Pulmonary artery endothelial cell (primary cell): ENCODE measurements at places on chromosomes 7 and 10.
A peak's percentile ranks its signal among the peaks of the same experiment; 100 is the strongest.

DNA sequence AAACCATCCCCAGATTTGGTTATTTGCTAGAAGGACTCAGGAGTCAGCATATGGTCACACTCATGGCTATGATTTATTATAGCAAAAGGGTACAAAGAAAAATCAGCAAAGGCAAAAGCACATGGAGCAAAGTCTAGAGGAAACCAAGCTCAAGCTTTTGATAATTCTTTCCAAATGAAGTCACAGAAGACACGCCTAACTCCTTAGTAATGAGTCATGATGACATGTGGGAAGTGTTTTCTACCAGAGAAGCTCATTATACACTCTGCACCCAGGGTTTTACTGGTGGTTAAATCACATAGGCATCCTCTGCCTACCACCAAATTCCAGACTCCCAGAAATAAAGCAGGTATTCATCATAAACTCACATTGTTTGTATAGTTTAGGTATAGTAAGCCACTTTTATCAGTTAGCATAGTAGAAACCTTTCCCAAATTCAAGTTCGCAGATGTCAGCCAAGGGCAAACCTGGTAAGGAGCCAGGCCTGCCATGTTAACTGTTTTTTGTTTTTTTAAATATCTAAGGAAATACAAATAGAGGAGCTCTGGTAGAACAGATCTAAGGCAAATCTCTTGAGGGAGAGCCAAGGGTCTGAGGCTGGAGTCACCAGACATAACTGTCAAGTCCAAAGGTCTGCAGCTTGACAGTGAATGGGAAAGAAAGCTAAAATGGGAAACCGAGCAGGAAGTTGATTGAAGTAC, 15.4 kb upstream of the HIBADH start:
- DNase-seq, result peak; percentile 71

DNA sequence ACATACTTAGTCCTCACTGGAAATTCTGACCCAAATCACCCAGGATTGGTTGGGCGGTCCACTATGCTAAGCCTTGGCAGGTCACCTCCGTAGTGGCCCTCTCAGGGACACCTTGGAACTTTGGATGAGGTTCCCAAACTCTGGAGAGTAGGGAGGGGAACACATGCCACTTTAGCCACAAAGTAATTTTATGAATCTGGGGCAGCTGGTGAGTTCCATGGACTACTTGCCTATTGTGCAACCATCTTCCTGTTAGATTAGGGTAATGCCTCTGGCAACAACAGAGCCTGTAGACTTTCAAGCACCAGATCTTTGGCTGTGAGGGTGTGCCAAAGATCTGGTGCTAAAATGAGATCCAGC, 77.7 kb downstream of the ITGB8 start:
- DNase-seq, result no peak

DNA sequence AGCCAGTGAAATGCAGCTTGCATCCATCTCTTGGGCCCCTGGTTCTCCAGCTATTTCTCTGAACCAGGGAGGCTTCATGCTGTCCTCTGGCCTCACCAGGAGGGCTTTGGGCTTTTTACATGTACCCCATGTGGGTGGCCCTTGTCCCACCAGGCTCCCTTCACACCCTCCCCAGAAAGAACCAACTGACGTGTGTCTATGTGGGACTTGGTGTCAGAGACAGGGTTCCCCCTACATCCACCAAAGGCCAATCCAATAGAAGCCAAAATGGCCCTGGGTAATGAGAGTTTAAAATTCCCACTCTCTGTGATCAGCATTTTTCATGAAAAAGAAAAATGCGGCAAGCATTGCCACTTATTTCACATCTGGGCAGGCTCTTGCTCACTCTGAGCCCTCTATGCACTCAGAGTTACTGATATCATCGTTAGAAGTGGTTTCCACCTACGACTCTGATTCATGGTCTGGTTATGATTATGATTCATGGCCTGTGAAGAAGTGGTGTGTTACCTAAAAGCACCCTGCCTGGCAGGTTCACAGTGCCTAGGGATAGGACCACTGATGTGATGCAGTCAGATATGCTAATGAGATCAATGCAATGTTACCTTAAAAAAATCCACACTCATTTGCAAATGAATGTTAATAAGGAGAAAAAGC, 133.5 kb downstream of the BUB3 start:
- no peak for DNase-seq

GRCh38 chr7:2405601-2406345, 2.4 kb downstream of the CHST12 start:
- no peak for DNase-seq

- DNase-seq, result no peak
Measured at GRCh38 chr10:48525113-48525512, 79.8 kb downstream of the ARHGAP22 start.

- DNase-seq, result no peak
Measured at GRCh38 chr10:89025453-89025852, 34.9 kb downstream of the FAS start.

- no peak for DNase-seq
Measured at GRCh38 chr10:61039868-61040267, 95.9 kb upstream of the RHOBTB1 start.

DNA sequence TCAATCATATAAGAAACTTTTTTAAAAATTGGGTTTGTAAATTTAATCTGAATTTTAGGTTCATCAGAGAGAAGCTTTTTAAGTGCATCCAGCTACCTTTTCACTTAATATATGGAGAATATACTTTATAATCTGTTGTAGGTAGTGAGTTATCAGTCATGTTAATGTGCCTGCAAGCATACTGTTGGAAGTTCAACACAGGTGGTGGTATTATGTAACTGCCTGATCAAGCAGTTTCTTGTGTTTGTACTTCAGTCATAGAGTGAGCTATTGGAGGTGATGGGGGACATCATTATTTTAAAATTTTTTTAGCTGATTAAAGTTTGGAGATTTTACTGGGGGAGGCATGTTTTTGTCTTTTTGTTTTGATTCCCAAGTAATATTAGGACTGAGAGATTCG, 2.5 kb downstream of the TNKS2 start:
- DNase-seq, result no peak

- DNase-seq, result no peak
Measured at GRCh38 chr7:46264646-46265045, 343.6 kb upstream of the IGFBP3 start.

DNA sequence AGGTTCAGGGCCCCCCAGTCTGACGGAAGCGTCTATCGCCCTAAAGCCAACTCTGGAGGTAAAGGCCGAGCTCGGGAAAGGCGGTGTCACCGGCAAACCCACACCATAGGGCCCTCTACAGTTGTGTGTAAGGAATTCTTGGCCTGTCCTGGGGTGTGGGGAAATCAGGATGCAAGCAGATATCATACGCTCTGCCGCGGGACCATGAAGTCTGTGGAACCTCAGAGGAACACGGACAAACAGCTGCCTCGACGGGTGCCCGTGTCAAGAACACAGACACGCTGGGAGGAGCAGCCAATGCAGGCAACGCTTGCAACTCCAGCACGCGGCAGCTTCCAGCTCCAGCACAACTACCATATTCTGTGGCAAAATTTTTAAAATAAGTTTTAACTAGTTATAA, 157.9 kb downstream of the DIP2C start:
- DNase-seq, result no peak

DNA sequence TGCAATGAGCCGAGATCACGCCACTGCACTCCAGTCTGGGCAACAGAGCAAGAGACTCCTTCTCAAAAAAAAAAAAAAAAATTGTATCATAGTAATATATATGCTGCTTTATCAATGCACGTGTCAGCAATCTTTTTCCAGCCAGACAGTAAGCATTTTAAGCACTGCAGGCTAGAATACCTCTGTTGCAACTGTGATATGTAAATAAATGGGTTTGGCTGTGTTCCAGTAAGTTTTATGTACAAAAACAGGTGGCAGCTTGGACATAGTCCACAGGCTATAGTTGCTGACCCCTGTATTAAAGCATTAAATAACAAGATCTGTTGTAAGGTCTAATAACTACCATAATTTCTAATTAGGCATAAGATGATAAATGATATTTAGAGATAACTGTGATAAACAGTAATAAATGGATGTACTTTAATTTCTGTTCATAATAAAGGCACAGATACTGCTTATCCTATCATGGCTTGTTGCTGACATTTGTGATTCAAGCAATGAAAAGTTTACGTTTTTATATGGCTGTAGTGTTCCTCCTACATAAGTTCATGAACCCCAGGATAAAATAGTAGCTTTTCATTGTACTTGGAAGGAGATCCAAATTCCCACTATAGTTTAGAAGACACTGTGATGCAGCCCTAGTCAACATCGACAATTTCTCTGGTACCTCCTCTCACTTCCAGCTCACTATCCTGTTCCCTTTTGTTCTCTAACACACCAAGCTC, 161.4 kb downstream of the ELMO1 start:
- no peak for DNase-seq

DNA sequence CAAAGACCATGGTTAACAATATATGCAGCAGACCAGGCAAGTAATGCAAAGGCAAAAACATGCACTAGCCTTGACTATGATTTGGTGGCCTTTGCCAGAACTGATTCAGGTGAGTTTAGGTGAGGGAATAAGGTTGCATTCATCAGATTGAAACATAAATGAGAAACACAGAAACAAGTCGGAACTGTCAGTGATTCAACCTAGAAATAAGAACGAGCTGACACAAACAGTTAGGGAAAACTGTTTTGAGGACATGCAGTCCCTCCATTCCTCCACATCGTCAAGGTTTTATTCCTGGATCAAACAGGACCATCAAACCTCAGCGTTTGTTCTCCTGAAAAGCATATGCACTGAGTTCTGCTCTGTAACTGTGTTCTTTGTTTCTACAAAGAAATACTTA, 1.8 kb downstream of the ZNF248 start:
- no peak for DNase-seq

DNA sequence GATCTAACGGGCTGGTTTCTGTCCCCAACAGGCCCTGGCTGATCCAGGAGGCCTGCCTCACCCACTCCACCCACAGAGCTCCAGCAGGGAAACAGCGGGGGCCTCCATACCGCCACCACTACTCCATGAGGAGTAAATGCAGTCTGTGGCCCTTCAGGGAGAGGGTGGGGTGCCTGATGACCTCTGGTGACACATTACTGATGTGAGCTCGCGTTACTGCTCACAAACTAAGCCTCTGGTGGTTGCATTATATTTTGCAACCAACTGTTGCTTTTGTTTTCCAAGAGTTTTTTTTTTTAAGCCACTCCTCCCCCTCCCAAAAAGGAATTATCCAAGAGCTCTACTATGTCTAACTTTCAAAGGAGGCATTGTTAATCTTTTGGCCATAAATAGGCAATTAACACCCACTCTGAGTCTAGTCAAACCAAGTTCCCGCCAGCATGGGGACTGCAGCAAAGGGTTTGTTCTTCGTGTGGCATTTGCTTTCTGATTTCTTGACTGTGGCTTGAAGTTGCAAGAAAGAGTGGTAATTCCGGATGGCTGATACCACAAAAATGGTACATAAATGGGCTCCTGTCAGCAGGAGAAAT, 72.6 kb downstream of the FAM53B start:
- DNase-seq, result no peak

- no peak for DNase-seq
Measured at GRCh38 chr10:48684463-48684791, 246 bp upstream of the WDFY4 start.

- DNase-seq, result no peak
Measured at GRCh38 chr7:77327932-77328628, 88.1 kb downstream of the GSAP start.

GRCh38 chr10:99843310-99843709, 60.9 kb downstream of the ABCC2 start:
- no peak for DNase-seq

DNA sequence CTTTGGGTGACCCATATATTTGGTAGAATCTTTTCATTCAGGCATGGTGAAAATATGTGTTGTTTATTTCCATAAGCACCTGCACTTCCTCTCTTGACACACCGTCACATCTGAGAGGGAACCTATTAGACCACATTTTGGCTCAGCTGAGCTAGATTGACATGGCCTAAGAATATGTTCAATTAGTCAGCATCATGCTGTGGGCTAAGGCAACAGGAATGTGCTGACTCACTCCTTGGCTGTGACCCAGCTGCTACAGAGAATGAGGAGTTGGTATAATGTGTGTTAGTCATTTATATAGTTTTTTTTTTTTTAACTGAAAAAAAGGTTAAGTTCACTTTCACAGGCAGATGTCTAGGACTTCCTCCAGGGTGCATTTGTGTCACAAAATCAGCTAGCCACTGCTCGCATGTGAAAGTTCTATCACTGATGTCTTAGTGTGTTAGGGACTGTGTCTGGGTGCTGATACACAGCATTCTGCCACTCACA, 180.6 kb downstream of the SEMA3E start:
- DNase-seq, result peak; percentile 96

DNA sequence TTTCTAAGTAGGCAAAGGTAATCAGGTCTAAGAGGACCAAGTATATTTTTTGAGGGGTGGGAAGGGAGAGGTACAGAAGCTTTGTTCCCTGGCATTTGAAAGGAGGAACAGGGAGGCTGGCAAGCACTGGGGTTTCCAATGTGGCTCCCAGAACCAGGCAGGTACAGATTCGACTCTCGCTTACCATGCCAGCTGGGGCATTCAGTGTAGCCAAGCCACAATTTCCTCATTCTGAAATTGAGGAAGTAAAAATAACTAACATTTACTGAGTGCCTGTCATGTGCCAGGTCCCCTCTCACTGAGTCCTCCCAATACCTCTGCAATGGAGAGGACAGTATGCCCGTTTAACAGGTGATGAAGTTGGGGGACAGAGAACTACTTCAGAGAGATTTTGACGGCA, 45.9 kb upstream of the BET1 start:
- no peak for DNase-seq

DNA sequence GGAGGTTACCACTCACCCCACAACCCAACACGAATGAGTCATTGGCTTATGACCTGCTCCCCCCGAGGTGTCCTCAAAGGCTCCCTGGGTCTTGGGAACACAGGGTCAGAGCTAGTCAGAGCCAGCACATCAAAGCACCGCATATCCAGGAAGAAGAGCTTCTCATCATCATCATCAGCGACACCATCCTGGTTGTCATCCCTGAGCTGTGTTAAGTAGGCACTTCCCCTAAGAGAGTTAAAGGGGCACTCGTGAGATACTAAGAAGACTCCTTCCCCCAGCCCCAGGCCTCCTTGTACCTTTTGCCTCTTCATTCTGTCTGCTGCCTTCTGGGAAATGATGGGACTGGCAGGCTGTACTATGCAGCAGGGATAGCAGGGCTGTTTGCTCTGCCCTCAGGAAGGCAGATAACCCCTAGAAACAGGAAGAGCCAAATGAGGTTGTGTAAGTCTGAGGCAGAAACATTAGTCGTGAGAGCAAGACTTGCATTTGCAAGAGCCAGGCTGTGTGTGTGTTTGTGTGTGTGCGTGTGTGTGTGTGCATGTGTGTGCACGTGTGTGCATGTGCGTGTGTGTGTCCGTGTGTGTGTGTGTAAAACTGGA, 11.1 kb upstream of the CPA1 start:
- no peak for DNase-seq
